ENCODE measurements at places on chromosomes 6 and 20.
A peak's percentile ranks its signal among the peaks of the same experiment; 100 is the strongest.

- DNase-seq, result no peak
Measured at GRCh38 chr6:87139236-87139635, 16.1 kb upstream of the ZNF292 start.

DNA sequence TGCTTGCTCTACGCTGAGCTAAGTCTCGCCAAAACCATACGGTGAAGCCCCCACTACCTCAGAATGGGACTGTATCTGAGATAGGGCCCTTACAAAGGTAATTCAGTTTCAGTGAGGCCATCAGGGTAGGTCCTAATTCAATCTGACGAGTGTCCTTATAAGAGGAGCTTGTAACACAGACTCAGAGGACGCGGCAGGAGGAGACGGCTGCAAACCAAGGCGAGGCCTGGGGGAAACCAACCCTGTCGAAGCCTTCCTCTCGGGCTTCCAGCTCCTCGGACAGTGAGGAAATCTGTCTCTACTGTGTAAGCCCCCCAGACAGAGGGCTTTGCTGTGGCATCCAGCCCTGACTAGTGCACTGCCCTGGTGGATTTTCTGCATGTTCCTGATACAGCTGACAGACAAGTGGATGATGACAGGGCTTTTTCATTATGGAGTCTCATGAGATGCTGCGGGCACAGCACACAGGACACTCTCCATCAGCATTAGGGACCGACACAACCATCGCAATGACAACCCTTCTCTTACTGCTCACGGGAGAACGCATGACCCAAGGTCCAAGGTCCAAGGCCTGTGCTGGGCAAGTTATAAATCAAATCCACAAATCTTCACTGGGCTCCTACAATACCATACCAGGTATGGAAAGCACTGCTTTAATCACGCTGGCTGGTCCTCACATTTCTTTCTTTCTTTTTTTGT lies 48.2 kb downstream of the SSR1 start:
- no peak for DNase-seq

GRCh38 chr6:150435832-150436231 lies 67.0 kb downstream of the IYD start:
- no peak for DNase-seq

- DNase-seq, result no peak
Measured at GRCh38 chr6:35183281-35183680, 30.5 kb upstream of the SCUBE3 start.

GRCh38 chr20:45937765-45938164 lies 3.3 kb downstream of the PCIF1 start:
- no peak for DNase-seq

- no peak for DNase-seq
Measured at GRCh38 chr20:34100576-34100975, 11.5 kb downstream of the EIF2S2 start.

GRCh38 chr6:82033631-82034211 lies 213.8 kb downstream of the IBTK start:
- no peak for DNase-seq

- DNase-seq, result no peak
Measured at GRCh38 chr6:107736713-107737396, 87.3 kb downstream of the SCML4 start.

GRCh38 chr6:168318579-168319278 lies 848 bp downstream of the DACT2 start:
- DNase-seq, result no peak

DNA sequence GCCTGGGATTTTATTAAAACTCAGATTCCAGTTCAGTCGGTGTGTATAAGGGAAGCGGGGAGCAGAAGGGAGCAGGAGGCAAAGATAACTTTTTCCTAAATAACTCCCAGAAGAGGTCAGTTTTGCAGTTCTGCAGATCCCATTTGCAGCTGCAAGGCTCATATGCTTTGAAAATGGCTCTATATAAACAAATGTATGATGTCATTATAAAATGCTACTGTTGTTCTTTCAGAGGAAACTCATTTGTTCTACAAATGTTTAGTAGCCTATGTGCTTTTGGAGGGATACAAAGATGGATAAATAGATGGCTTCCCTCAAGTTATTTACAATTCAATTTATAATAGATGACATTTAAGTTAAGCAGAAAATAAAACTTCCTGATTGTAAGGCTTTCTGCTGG lies 29.2 kb upstream of the DSP start:
- no peak for DNase-seq

DNA sequence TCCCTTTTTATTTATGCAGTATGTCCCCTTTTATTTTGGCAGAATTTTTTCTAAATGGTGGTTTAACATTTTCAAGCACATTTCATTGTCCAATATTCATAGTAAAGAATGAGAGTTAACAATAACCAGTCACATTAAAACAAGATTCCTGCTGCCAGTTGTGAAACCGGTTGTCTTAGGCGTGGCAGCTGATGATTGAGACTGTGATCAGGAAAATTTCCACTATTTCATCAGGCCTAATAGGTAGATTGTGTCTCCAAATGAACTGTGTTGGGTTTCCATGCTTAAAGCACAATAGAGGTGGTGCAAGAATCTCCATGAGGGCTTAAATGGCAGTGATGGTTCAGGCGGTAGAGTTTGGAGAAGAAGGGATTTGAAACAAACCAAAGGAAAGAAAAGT lies 15.3 kb downstream of the PRDM1 start:
- DNase-seq, result no peak

DNA sequence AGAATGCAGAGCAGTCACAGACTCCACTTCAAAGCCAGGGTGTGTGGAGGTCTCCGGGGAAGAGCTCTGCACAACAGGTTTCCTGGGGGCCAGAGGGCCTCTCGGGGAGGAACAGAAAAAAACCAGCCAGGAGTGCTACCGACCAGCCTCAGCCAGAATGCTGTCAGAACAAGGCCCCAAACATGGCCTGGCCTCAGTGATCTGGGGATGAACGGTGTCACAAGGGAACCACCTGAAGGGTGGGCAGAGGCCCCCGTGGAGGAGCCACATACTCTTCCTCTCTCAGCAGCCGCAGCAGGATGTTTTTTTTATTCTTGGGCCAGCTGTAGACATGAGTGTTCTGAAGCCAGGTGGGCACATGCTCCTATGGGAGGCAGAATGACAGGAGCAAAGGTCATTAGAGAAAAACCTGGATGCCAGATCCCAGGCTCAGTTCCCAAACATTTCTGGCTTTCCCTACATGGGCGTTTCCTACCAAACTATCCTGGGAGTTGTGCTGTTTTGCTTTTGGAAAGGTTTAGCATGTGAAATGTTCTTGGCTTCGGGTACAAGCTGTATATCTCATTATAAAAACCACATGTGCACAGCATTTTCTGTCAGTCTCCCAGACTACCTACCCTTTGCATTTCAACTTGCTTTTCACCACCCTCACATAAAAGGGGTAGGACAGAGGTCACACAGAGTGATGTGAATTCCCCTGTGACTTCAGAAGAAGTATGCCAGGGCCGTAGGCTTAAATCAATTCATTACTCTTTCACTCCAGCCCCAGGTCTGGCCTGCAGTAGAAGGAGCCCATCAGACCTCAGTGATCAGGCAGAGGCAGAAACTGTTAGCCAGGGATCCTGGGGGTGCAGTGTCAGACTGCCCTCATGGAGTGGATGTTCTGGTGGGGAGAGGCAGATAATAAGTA lies 46.2 kb downstream of the TRAF3IP2 start:
- DNase-seq, result no peak

- DNase-seq, result no peak
Measured at GRCh38 chr20:50278684-50279531, 88.3 kb downstream of the CEBPB start.

- DNase-seq, result no peak
Measured at GRCh38 chr20:61829526-61829925, 236.2 kb downstream of the TAF4 start.

GRCh38 chr6:111456208-111456607 lies 26.8 kb downstream of the REV3L start:
- no peak for DNase-seq

- no peak for DNase-seq
Measured at GRCh38 chr20:18176318-18176785, 38.7 kb downstream of the KAT14 start.

DNA sequence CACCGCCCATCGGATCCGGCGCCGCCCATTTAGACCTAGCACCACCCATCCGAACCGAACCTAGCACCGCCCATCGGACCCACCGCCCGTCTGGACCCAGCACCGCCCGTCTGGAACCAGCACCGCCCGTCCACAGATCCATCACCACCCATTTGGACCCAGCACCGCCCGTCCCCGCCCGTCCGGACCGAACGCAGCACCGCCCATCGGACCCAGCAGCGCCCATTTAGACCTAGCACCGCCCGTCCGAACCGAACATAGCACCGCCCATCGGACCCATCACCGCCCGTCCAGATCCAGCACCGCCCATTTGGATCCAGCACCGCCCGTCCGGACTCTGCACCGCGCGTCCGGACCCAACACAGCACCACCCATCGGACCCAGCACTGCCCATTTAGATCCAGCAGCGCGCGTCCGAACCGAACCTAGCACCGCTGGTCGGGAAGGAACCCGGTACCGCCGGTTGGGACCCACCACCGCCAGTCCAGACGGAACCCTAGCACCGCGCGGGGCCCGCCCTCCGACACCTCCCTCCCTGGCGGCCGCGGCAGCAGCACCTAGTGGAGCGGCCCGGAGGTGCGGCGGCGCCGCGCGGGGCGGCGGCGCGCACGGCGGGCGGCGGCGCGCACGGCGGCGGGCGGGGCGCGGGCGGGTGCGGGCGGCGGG lies 348 bp upstream of the AFDN start:
- peak; percentile 75 for DNase-seq

GRCh38 chr6:75850026-75850833 lies 101.2 kb downstream of the MYO6 start:
- DNase-seq, result no peak

DNA sequence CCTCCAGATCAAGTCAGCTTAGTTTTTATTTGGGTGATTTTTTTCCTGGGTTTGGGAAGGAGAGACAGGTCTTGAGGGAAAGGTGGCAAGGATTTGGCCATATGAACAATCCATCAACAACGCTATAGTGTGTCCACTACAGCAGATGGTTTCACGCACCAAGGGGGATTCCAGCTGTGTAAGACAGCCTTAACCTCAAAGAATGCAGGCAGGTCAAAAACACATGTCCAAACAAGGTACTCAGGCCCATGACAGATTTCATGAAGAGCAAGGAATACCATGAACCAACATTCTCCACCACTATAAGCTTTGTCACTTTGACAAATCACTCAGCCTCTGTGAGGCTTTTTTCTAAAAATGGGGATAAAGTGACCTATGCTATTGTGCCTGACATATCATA lies 2.0 kb downstream of the AIF1 start:
- DNase-seq, result no peak

DNA sequence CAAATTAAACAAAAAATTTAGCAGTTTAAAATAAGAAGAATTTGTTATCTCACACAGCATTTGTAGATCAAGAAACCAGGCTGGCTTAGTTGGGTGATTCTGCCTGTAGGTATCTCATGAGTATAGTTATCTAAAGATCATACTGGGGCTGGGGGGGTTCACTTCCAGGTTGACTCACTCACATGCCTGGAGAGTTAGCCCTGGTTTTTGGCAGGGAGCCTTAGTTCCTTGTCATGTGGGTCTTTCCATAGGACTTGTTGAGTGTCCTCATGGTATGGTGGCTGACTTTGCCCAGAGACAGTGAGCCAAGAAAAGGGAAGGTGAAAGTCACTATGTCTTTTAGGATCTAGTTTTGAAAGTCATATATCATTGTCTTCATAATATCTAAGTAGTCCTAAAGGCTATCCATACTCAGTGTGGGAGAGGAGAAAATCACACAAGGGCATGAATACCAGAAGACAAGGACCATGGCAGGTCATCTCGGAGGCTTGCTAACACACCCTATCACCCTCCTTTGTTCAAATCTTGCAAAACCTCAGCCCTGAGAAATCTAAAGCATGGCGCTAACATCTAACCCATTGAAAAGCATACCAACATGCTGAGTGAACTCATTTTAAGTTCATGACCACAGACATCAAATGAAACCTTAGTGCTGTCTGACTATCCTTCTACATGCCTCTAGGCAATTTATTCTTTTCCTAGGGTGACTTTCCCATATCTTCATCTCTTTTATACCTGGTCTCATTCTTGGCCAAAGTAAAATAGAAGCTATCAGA lies 39.2 kb downstream of the CYP24A1 start:
- DNase-seq, result no peak

DNA sequence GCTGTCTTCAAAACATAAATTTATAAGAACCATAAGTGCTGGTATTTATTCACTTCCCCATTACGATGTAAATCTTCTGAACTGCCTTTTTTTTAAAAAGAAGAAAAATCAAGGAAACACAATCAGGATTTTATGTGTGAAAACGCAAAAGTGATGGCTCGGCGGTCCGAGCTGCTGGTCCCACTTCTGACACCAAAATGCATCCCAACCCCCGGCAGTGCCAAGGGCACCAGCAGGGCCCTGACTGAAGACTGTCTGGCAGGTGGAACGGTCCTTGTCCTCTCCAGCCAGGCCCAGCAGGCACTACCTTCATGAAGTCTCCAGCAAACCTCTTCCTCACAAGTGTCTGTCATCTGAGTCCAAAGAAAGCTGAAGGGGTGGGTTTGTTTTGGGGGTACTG lies 41.2 kb downstream of the TBC1D7 start:
- no peak for DNase-seq

DNA sequence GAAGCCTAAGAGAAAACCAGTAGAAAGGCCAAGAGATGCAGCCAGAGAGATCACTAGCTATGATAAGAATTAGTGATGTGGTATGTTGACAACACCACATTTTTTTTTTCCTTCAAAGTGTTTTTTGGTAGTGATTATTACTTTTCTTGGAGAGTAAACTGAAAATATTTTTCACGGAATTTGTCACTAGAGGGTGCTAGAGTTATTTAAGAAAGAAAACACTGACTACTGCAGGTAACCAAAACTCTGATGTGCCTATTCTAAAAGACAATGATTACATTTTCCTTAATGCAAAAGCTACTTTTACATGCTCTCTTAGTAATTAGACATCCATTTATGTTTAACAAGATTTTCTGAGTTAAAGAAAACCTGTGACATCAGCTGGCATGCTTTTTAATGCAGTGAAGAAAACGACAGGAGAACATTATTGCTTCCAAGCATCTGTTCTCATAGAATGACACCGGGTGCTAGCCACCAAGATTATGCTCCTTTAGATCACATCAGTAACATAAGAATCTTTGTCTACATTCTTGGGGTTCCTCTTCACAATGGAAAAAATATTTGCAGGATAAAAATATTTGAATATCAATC lies 28.8 kb downstream of the RWDD2A start:
- DNase-seq, result no peak

DNA sequence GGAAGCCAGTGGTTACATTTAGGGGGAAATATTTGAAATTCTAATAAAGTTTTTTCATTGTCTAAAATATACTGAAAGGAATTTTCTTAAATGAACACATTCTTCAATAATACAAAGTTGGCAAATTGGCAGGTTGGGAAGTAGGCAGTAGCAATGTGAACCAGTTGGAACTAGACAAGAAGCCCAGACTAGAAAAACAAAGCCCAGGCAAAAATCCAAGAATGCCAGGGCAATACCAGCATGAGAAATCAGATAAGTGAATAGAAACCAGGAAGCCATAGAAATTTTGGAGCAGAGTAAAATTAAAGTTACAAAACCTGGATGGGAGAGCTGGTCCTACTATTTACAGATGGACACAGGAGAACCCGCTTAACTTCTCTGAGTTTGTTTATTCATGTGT lies 52.2 kb downstream of the TPBG start:
- no peak for DNase-seq

All from dorsolateral prefrontal cortex (tissue), 122 donors.